ENCODE measurements at places on chromosomes 7 and 10.

- no peak for DNase-seq
Observed at GRCh38 chr10:132724446-132724845, 61.5 kb downstream of the NKX6-2 start.

- DNase-seq: no peak
Observed at GRCh38 chr7:23093111-23093510, 12.5 kb upstream of the KLHL7 start.

DNA sequence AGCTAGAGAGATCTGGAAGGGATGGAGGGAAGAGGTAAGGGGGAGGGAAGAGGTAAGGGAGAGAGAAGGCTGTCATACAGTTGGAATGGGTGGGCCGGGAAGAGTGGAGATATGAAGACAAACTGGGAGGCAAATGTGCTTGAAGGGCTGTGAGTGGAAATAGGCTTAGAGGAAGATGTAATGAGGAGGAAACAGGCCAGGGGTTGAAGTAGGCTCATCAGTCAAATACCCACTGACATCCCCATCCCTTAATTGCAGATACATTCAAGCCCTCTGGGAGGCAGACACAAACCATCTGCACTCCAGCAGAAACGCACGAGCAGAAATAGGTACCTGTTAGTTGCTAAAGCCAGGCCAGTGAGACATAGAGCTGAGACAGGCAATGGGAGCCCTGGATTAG lies 2.1 kb downstream of the SYNPO2L start:
- no peak for DNase-seq

DNA sequence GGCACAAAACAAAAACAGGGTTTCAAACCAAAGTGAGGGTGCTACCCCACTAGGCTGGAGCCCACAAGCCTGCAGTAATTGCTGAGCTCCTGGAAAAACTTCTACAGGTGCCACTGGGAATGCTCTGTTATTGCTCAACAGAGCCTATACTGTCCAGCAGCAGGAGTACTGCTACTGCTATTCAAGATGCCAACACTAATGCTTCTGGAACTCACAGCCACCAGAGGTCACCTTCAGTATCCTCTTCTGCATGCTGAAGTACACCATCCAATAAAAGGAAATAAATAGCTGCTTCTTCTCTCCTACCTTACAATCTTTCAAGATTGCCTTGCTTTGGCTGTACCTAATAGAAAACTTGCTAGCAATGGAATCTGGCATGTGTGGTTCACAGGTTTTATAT lies 222.0 kb downstream of the LRRN3 start:
- no peak for DNase-seq

DNA sequence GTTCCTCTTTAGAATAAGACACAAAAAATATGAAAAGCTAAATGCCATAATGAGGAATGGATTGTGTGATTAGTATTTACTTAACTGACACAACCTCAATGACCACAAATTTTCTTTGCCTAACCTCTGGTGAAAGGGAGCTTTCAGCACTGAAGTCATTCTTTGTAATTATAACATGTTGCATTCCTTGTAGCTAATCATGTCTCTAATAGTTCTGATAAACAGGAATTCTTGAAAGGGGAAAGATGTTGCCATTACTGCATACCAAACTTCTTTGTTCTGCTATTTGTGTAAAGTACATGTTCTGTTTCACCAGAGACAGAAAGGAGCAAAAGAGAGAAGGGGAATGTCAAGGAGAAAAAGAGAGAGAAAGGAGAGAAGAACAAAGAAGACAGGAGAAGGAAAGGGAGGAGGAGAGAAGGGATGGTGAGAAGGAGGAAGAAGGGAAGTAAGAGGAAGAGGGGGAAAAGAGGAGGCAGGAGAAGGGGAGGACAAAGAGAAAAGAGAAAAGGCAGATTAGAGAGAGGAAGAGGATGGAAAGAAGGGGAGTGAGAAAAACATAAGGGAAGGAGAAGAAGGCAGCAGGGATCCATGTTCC lies 120.9 kb downstream of the SEMA3D start:
- peak; percentile 48 for DNase-seq

DNA sequence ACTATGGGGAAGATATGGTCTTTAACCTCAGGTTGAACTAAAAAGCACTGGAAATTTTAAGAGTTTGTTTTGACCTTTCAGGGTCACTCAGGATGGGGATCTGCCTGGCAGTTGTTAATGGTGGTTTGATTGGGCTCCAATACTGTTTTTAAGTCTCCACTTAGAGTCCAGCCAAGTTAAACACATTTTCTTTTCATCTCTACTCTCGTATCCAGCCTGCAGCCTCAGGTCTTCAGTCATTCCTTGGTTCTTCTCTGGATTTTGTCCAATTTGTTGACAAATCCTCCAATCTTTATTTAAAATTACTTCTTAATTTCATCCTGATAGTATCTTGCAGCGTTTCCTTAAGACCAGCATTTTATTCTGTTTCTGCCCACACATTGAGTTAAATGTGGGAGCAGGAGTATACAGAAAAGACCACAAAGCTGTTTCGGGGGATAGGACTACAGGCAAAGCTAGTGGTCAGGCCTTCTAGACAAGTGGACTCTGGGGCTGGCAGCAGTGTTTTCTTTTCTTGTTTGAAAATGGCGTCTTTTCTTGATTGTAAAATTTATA lies 133.2 kb upstream of the INHBA start:
- DNase-seq: no peak

GRCh38 chr7:14892961-14893360 lies 9.6 kb downstream of the DGKB start:
- DNase-seq: no peak

DNA sequence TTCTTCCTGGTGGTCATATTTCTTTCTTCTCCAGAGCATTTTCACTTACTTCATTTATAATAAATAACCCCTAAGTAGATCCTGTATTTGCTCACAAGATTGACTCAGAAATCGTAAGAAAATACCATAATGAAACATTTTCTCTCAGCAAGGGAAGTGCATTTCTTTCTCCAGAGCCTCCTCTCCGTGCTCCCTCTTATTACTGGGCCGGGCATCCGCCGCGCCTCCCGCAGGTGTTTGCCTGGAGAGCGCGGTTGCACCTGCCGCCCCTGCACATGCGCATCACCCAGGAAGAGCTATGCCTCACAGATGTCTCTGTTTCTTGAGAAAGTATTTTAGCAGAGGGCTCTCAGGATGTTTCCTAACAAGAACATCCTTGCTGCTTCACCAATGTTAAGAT lies 509.2 kb downstream of the TCERG1L start:
- DNase-seq: no peak

GRCh38 chr10:103145046-103145445 lies 48.0 kb downstream of the NT5C2 start:
- peak; percentile 24 for DNase-seq

DNA sequence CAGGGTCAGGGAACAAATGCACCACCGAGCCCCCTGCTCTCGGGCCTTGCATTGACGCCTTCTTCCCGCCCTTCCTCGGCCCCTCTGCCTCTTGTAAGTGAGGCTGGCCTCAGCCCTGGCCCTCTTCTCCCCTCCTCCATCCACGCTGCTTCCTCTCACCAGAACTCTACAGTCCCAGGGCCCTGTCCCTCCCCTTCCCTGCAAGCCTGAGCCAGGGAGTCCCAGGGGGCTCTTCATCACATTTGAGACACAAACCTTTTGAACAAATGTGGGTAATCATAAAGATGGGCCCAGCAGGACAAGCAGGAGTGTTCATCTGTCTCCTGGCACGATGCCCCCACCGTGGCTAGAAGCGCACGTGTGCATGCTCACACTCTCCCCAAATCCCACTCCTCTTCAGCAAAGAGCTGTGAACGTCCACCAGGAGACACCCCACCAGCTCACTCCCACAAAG lies 57.7 kb downstream of the SLIT1 start:
- peak; percentile 34 for DNase-seq

DNA sequence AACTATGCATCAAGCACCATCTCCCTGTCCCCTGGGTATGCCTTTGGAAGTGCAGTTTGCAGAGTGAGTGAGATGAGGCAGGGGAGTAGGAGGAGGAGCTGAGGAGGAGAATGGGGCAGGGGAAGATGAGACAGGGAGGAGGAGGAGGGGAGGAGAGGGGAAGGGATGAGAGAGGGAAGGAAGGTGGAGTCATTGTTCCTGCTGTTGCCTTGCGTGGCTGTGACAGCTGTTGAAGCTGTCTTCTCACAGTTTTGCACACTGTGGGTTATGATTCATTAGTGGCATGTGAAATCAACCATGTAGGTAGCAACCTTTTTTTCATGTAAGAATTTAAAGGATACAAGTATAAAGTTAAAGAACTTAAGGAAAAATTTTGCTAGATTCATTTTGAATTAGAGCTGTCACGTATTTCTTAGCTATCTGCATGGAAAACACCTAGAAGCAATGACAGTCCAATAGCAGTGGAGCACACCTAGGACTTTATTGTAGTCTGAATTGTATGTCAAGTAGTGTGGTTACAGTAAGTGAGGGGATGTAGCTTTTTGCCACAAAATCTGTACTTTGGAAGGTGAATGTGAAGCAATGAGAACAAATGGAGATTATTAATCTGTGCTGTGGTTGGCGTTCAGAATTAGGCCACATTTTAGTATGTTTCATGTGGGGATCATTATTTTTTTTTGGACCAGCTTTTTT lies 21.7 kb downstream of the CCM2 start:
- peak; percentile 64 for DNase-seq

GRCh38 chr7:21946222-21946709 lies 567 bp upstream of the CDCA7L start:
- no peak for DNase-seq

GRCh38 chr10:113103131-113103840 lies 153.2 kb downstream of the TCF7L2 start:
- no peak for DNase-seq

Data from eye (tissue), 1 donor.